ENCODE measurements at places on chromosomes 6 and 20.
A peak's percentile ranks its signal among the peaks of the same experiment; 100 is the strongest.

GRCh38 chr6:92688342-92688741 lies 731.0 kb downstream of the EPHA7 start:
- no peak for DNase-seq

- DNase-seq: peak; percentile 71
Measured at GRCh38 chr6:36135053-36135731, 4.9 kb downstream of the MAPK13 start.

DNA sequence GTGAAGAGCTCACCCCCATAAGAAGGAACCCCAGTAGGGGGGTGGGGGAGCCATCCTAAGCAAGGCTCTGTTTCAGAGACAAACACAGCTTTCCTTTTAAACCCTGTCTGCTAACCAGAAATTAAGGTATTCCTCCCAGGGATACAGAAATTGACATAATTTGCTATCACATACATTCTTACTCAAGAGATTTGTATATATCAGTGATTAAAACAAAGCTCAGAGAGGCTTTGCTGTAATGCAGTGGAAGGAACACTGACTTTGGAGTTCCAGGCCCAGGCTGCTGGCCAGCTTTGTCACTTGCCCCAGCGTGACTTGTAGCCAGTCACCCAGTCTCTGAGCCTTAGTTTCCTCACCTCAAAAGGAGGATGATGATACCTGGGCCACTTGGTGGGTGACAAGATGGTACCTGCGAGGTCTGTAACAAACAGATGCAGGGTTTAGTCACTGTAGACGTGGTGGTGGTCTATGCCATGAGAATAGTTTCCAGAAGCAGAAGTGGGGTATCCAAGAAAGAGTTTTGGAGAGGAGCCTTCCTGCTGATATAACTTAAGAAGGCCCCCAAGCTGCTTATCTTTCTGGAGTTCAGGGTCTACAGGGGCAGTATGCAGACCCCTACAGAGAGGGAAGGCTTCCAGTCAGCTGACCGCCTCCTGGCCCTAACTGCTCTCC lies 3.2 kb upstream of the FOXF2 start:
- DNase-seq: no peak

- no peak for DNase-seq
Measured at GRCh38 chr6:135972150-135972549, 120.6 kb downstream of the PDE7B start.

Measured in NCI-H446 (cell line).